ENCODE measurements at places on chromosomes 13 and 19. TPM values are rescaled to one million over a fixed set of nuclear protein-coding genes. Genes with fewer than 3 reads are reported as not detected.
A peak's percentile ranks its signal among the peaks of the same experiment; 100 is the strongest.

DNA sequence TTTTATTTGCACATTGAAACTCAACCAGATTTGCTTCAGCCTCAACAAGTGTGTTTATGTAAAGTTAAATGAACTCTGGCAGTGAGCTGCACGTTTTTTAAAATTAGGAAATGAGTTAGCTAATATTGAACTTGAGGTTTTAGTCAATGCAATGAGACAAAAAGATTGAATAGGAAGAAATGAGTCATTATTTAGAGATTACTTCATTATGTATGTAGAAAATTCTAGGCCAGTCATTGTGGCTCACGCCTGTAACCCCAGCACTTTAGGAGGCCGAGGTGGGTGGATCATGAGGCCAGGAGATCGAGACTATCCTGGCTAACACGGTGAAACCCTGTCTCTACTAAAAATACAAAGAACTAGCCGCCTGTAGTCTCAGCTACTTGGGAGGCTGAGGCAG is 22.8 kb upstream of the CD70 start:
- DNase-seq = no peak
- H3K4me1 ChIP-seq = no peaks in the 10 kb centered on the region
- H3K36me3 ChIP-seq = no peaks in the 10 kb centered on the region
- H3K4me3 ChIP-seq = no peak overlapping the region

DNA sequence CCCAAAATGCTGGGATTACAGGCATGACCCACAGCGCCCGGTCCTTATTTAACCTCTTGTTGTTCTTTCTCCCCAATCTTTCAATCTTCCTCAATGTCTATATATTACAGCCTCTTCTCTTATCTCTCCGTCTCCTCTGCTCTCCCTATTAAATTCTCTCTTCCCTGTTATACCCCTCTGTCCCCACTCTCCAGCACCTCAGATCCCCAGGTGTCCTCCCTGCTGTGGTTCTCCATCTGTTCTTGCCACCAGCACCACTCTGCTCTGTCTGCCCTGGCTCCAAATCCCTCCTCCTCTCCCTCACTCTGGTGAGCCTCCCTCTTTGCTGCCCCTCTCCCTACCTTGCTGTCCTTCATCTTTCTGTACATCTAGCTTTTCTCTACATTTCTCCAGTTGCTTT is 1.1 kb downstream of the ZNF600 start:
- 0 out of 2 replicates have a peak, but pooled peaks cover 2% of the 10 kb centered on the region for H3K4me1 ChIP-seq
- H3K36me3 ChIP-seq = no peaks in the 10 kb centered on the region
- no peak for DNase-seq
- peaks cover 2% of the 10 kb centered on the region for H3K27me3 ChIP-seq
- no peak overlapping the region for H3K4me3 ChIP-seq

- no peak for DNase-seq
- H3K27me3 ChIP-seq = peaks cover 3% of the 10 kb centered on the region
- peaks cover 14% of the 10 kb centered on the region for H3K4me1 ChIP-seq
- peak overlapping the region; percentile 81 for H3K4me3 ChIP-seq
Observed at GRCh38 chr19:660793-661426, 2.1 kb downstream of the RNF126 start.

DNA sequence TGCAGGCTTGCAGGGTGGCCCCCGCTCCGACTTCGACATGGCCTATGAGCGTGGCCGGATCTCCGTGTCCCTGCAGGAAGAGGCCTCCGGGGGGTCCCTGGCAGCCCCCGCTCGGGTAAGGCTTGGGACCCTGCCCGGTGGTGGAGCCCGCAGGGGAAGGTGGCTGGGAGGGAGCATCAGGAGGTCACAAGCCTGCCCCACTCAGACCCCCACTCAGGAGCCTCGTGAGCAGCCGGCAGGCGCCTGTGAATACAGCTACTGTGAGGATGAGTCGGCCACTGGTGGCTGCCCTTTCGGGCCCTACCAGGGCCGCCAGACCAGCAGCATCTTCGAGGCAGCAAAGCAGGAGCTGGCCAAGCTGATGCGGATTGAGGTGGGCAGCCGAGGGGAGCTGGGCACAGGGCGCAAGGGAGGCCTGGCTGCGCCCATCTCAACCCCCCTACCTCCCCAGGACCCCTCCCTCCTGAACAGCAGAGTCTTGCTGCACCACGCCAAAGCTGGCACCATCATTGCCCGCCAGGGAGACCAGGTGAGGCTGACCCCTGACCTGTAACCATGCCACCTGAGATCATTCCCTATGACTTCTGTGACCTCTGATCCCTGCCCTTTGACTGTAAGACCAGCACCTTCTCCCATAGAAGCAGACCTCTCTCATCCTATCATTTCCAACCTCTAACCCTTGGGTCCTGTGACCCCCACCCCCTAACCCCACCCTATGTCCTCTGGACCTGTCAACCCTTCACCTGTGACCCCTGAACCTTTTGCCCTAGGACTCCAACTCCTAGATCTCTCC is 7.2 kb downstream of the PNPLA6 start:
- no peak overlapping the region for H3K27ac ChIP-seq

The RASIP1 gene
- 16.4 TPM for polyA plus RNA-seq
